Thyroid gland (tissue), 4 donors: ENCODE measurements at places on chromosomes 11 and 22. TPM values are rescaled to one million over a fixed set of nuclear protein-coding genes. Genes with fewer than 3 reads are reported as not detected.

- DNase-seq = peak; percentile 17
Observed at GRCh38 chr11:44812971-44813370, 86.2 kb downstream of the TSPAN18 start.

SLC25A18 gene
- total RNA-seq = 0.29 TPM

DNA sequence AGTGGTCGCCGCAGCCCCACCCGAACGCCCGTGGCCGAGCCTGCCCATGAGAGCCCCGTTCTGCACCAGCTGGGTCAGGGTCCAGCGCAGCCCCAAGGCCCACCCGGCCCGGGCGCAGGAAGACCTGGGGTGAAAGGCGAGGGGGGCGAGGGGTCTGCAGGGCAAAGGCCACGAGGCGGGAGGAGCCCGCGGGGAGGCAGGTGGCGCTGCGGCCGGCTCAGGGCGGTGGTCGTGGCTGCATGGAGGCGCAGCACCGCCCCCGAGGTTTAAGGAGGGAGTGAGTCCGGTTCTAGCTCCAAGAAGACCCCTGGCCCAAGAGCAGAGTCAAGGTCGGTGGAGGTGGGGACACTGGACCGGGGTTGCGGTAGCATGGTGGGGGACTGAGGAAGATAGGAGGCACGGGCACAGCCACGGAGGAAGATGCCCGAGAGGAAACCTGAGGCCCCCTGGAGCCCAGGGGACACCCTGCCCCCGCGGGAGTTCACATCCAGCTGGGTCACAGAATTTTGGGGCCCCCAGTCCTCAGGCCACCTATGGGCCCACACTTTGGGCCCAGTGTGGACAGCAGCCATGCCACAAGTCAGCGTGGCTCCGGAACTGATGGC lies 514 bp upstream of the HDAC10 start:
- no peak for DNase-seq

DNA sequence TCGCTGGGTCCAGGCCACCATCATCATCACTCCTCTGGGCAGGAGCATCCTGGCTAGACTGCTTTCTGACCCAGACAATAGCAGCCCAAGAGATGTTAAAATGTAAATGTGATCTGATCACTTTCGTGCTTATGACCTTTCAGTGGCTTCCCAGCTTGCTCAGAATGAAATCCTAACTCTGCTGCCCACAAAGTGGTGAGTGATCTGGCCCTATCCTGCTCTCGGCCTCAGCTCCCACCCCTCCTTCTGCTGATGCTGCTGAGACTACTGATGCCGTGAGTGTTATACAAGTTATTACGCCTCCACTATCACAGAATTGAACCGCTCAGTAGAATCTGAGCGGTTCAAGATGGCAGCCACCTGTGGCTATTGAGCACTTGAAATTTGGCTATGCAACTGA lies 26.2 kb downstream of the ELF5 start:
- no peak for DNase-seq

DNA sequence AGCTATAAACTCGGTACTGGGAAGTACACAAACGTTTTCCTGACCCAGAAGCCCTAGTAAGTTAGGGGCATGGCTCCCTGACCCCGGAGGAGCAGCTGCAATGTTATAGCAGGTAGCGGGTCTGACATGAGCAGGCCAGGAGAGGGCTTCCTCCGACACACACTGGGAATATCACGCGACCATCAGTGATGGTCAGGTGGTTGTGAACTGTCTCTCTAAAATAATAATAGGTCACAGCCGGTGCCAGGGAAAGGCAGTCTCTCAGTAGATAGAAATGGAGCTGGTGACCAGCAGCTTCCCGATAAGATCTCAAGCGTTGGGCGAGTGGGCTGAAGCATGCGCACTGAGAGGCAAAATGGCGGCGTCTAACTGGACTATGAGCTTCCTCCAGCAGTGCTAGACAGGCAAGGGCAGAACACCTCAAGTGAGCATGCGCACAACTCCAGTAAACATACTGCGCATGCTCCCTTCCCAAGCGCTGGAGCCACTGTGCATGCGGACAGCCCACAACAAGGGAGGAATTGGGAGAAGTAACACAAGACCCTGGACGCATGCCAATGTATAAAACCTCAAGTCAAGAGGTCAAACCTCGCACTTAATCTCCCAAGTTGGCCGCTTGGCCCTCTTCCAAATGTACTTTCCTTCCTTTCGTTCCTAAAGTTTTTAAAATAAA lies 22.3 kb upstream of the TESMIN start:
- DNase-seq = no peak

CPT1A gene
- total RNA-seq = 58.0 TPM

GRCh38 chr11:61503135-61503770 lies 5.3 kb upstream of the LRRC10B start:
- no peak for DNase-seq

DNA sequence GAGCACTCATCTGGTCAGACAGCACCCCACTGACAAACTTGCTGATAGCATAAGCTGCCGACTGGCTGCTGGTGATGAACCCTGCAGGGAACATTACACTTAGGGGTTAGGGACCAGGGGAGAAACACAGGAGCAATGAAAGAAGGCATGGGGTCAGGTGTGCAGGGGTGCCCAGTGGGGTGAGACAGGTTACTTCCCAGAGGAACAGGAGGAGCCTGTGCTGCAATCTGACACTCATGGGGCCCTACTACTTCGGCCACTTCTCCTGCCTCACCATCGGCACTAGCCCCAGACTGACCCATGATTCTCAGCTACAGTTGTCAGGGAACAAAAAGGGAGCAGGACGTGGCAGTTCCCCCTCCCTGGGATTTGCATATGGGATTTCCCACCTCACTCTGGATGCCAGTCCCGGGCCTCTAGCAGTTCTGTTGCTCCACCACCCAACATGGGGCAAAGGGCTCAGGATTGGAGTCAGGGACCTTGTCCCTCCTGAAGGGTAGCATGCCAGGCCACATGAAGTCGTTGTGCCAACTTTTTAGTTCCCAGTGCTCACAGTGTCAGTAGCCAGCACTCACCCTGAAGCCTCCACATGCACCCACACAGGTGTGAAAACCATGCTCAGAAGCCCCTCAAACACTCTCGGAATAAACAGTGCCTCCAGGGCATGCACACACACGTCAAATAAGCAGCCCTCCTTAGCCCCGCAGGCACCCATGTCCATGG lies 2.2 kb downstream of the SLC37A4 start:
- DNase-seq = no peak

DNA sequence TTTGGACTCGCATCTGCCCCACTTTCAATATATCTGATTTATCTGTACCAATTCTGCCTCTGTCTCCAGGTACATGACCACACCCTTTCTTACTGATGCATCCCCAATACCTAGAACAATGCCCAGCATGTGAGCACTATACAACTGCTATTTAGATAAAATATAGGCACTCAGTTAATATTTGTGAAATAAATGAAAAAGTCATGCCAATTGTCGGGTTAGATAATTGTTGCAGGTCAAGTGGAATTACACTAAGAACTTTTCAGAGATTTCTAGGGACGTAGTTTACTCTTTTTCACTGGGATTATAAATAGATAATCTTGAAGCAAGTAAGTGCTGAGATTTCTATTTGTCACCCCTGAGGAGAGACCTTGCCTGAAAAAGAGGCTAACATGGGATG lies 20.5 kb downstream of the OOSP4A start:
- DNase-seq = no peak
